Lower leg skin (tissue), 4 donors: ENCODE measurements at places on chromosomes 12 and 14.

DNA sequence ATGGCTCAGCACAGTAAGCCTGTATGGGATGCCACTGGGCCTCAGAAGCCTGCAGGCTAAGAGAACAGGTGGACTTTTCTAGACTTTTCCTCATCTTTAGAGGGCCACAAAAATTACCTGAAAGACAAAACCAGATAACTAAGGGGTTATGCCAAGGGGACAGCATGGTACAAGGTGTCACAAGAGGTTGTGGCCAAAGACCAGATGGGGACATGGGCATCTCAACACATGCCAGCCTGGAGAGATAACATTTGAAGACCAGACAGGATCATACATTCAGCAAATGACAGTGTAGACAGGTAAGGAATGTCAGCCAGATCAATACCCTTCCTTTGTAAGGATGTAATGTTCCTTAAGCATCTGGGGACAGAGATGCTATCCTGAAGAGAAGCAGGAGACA, 8.9 kb upstream of the CRY1 start:
- DNase-seq, result no peak

DNA sequence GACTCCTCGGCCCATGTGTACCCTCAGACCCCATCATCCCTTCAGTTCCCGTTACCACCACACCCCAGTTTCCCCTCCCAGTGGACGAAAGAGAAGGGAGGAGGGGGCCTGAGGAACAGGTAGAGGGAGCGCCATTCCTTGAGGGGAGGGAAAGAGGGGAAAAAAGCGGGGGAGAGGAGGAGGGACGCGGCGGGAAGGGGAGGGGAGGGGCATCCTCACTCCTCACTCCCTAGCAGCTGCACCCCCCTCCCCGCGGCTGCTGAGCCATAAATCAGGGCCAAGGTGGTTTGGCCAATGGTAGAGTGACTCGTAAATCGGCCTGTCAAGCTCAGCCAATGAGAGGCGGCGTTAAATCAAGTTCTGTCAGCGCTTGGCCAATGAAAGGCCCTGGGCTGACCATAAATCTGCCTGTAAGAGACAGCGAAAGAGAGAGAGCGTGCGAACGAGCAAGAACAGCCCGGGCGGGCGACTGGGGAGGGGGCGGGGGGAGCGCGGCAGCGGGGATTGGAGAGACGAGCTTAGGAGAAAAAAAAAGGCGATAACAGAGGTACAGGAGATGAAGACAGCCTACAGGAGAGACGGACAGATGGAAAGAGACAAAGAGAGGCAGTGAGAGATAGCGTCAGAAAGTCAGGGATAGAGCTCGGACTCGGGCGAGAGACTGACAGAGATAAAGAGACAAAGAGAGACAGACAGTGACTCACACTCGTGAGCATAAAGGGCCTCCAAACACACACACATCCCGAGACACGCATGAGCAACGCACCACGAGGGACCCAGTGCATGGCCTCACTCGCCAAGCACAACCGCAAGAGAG, 5.1 kb downstream of the GPR84 start:
- DNase-seq, result peak; percentile 99

GRCh38 chr12:104064842-104065427, 604 bp downstream of the HCFC2 start:
- peak; percentile 84 for DNase-seq

DNA sequence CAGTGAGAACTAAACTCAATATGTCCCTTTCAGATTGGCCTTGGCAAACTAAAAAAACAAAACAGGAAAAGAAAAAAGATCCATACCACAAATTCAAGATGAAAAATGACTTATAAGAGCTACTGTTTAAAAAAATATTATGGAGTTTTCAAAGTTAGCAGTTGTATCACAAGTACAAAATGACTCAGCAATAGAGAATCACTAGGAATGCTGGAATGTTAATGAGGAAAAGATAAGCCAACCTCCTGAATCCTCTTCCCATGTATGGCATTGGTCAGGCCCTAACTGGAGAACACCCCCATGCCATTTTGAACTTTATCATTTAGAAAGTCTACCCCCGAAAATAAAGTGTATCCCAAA, 62.2 kb downstream of the PPP1R36 start:
- no peak for DNase-seq

DNA sequence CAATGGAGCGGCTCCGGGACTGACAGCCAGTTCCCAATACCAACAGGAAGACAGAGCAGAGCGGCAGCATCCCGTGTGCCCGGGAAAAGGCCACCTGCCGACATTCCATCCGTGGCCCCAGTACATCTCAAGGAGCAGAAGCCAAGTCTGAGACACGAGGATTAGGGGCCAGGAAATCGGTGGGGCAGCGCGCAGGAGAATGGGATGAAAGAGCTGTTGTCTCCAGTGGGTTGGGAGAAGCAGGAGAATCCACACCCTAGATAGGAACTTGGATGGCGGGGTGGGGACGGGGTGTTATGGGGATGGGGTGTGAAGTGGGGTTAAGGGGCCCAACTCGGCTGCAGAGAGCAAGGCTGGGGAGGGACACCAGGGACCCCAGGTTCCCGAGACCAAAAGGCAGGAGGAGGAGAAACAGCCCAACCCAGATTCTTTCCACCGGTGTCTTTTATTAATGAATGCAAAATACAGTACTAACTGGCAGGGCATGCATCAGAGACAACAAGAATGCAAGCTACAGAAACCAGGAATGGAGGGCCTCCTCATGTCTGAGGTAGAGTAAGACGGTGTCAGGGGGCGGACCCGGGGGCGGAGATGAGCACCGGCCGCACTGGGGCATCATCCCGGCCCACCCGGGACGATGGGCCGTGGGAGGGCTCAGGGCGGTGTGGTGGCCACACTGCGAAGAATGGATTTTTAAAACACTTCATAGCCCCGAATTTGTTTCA, 50.3 kb downstream of the BEGAIN start:
- peak; percentile 81 for DNase-seq

GRCh38 chr12:18907728-18908127, 169.8 kb downstream of the CAPZA3 start:
- DNase-seq, result no peak

DNA sequence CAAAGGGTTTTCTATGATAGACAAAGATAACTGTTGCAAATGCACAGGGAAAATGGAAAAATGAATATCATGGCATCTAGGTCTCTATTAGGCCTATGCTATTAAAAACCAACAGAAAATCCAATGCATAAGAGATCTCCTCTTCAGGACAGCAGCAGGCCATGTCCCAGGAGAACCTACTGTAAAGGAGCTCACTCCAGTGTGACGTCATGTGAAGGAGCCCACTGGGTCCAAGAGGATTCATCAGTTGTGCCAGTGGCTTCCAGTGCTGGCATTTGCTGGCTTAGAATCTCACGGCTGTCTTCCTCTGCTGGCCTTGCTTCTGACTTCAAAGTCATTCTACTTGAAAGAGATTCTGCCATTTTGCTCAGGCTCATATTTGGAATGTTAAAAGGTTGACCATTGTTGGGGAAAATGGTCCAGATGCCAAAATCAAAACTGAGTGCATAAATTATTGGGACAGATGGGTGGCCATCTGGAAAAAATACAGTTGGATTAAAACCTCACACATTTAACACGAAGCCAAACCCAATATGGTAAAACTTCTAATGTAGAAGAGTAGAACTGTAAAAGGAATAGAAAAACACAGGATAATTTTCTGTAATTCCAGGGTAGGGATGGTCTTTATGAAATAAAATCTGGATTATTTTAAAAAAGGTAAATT, 75.4 kb upstream of the ARID2 start:
- no peak for DNase-seq

DNA sequence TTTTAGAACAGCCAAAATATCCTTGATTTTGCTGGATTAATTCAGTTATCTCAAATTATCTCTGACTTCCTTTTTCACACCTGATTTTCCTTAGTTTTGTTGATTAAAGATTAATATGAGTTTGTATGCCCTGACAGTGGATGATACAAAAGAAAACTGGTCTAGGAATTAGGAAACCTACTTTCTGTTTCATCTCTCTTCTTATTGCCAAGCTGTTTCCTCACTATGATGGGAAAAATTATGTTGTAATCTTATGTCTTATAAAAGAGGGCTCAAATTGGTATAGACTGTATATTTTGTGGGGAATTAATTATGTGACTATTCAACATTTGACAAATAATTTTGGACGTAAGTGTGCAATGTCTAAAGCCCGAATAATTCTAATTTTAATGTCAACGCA, 271.6 kb downstream of the FBXL14 start:
- DNase-seq, result no peak

- peak; percentile 50 for DNase-seq
Observed at GRCh38 chr12:122001466-122002209, 20.0 kb upstream of the BCL7A start.

GRCh38 chr14:104142946-104143470, 4.6 kb downstream of the KIF26A start:
- no peak for DNase-seq

DNA sequence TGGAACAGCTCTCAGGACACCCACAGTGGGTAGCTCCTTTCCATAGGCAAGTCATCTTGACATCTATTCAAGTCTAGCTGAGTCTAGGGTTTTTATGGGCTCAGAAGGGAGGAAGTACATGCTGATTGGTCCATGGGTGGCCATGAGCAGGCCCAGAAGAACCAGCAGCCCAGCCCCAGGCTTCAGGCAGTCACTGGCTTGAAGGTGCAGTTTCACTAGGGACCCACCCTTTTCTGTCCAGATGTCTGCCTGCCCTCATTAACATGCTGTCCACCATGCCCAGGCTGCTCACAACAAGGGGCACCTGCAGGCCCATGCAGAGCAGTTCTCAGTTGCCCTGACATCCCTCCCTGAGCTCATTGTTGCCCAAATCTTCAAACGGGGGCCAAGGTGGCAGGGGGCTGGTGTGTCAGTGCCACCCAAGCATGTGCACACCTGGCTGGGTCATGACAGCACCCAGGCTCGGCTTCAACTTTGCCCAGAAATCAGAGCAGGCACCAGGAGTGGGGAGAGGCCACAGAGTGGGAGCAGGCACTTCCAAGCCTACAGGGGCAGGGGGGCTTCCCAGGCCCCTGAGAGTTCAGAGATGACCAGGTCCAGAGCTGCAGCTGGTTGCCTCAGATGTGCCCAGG, 18.7 kb upstream of the LGR5 start:
- no peak for DNase-seq

DNA sequence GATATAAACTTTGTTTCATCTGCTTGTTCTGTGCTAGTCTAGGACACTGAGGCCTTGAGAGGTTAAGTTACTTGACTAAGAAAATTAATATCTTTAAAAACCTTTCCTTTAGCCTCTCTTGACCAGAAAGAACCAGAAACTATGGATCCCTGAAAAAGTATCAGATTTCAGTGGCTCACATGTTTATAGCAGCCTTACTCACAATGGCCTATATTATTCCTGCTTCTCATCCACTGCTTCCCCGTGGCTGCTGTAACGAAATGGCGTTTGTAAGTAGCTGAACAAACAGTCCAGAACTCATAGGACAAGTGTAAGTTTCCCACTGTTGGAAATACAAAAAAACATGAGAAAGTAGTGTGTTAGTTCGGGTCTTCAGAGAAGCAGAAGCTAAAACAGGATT, 3.2 kb upstream of the PYGL start:
- no peak for DNase-seq

DNA sequence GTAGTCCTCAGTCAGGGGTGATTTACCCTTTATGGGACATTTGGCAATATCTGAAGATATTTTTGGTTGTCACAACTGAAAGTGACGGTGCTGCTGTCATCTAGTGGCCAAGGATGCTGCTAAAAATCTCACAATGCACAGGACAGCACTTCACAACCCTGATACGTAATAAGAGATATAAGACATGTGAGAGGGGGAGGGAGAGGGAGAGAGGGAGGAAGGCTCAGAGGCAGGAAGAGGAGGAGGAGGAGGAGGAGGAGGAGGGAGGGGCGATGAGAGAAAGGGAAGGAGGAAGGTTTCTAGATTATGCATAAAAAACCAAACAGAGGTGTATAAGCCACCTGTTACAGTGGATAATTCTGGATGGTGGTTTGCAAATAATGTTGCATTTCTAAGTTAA, 14.3 kb downstream of the MYL2 start:
- no peak for DNase-seq

- no peak for DNase-seq
Observed at GRCh38 chr12:106883426-106883825, 72.3 kb upstream of the TMEM263 start.

GRCh38 chr14:102097441-102098135, 10.7 kb upstream of the HSP90AA1 start:
- DNase-seq, result no peak

- no peak for DNase-seq
Observed at GRCh38 chr14:90815822-90816662, at the start of gene TTC7B. TSS of gene TTC7B (minus strand) at chr14:90816430. CDS start at chr14:90816295, 135 bp downstream.

GRCh38 chr14:90140956-90141316, 79.1 kb downstream of the KCNK13 start:
- DNase-seq, result no peak

- no peak for DNase-seq
Observed at GRCh38 chr14:90536092-90536491, 139.3 kb downstream of the CALM1 start.

DNA sequence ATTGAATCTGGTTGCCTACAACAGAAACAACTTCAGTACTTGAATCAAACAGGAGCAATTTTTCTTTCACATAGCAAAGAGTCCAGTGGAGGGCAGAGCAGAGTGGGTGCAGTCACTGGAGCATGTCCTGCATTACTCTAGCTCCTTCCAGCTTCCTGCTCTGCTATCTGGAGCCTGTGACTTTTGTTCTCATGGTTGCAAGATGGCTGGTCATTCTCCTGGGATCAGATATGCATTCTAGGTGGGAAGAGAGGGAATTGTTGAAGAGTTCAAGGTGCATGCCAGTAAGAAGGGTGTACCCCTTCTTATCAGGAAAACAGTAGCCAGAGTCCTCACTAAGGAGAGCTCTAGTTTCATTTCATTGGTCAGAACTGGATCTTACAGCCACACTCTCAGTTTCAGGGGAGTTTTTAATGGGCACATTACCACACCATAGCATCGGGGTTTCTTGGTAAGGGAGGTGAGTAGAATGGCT, 8.0 kb downstream of the IFT43 start:
- DNase-seq, result no peak

DNA sequence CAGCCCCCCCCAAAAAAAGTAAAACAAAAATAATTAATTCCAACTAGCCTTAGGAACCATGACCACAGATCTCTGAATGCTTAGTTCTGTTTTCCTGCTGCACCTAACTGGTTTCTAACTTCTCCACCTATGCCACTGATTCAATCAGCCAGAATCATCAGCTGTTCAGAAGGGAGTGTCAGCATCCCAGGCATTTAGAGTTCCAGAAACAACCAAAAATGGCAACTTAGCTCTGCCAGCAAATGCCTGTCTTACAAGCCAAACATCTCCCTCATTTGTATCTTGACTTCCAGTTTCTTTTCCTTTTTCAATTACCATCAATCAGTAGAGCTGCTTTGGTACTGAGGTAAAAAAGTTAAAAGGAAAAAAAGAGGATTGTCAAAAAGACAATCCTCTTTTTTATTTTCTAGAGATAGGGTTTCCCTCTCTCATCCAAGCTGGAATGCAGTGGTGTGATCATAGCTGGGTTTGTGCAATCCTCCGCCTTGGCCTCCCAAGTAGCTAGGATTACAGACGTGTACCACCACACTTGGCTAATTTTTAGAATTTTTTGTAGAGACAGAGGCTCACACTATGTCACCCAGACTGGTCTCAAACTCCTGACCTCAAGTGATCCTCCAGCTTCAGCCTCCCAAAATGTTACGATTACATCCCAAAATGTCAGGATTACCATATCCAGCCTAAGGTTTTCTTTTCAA, 45.2 kb upstream of the ISM2 start:
- no peak for DNase-seq
